Aorta (tissue), 5 donors: ENCODE measurements at places on chromosomes 6 and 20. TPM values are rescaled to one million over a fixed set of nuclear protein-coding genes. Genes with fewer than 3 reads are reported as not detected.

Gene RBL1
- total RNA-seq = 5.6 TPM

Gene EPM2A
- total RNA-seq = 23.7 TPM

GRCh38 chr6:133166766-133167165, 74.4 kb upstream of the EYA4 start:
- no peaks in the 10 kb centered on the region for H3K27me3 ChIP-seq
- DNase-seq = no peak
- no peaks in the 10 kb centered on the region for H3K4me1 ChIP-seq

- no peaks in the 10 kb centered on the region for H3K27me3 ChIP-seq
- no peak overlapping the region for H3K27ac ChIP-seq
- no peak overlapping the region for H3K4me3 ChIP-seq
- H3K4me1 ChIP-seq = no peaks in the 10 kb centered on the region
These were observed 631.7 kb downstream of the TFAP2B start for GRCh38 chr6:51450248-51450957.

DNA sequence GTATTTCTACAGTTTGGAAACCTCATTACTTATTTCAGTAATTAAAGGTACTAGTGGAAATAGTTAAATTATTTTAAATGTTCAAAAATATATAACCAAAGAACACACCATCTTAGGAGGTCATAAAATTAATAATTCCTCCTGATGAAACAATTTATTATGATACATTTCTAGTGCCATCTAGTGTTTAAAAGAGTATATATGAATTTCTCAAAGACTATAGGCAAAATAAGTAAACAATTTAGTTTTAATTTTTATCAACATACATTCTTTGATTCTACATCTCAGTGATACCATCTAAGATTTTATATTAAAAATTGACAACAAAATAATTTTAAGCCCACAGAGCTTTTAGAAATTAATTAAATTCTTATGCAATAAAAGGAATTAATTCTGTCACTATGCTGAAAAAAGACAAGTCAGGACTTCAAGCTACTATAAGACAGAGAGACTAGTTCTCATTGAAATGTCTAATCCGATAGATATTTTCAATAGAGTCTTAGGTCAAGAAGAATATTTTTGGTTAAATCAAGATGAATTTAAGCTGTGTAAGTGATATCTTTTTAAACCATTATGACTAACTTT, 107.8 kb upstream of the RNF217 start:
- DNase-seq = no peak
- H3K27ac ChIP-seq = no peak overlapping the region
- H3K4me3 ChIP-seq = no peak overlapping the region
- H3K4me1 ChIP-seq = no peaks in the 10 kb centered on the region
- no peaks in the 10 kb centered on the region for H3K27me3 ChIP-seq

GRCh38 chr6:169556758-169557548, 144.9 kb downstream of the WDR27 start:
- no peak for DNase-seq
- H3K27ac ChIP-seq = no peak overlapping the region
- no peak overlapping the region for H3K4me3 ChIP-seq
- H3K4me1 ChIP-seq = no peaks in the 10 kb centered on the region
- no peaks in the 10 kb centered on the region for H3K36me3 ChIP-seq
